ENCODE measurements at places on chromosomes 16 and 17.

GRCh38 chr16:77536809-77537208 lies 102.0 kb upstream of the ADAMTS18 start:
- DNase-seq: no peak

GRCh38 chr16:15816228-15816627 lies 40.6 kb downstream of the MYH11 start:
- DNase-seq: no peak

GRCh38 chr17:70121126-70121525 lies 46.1 kb downstream of the KCNJ16 start:
- no peak for DNase-seq

DNA sequence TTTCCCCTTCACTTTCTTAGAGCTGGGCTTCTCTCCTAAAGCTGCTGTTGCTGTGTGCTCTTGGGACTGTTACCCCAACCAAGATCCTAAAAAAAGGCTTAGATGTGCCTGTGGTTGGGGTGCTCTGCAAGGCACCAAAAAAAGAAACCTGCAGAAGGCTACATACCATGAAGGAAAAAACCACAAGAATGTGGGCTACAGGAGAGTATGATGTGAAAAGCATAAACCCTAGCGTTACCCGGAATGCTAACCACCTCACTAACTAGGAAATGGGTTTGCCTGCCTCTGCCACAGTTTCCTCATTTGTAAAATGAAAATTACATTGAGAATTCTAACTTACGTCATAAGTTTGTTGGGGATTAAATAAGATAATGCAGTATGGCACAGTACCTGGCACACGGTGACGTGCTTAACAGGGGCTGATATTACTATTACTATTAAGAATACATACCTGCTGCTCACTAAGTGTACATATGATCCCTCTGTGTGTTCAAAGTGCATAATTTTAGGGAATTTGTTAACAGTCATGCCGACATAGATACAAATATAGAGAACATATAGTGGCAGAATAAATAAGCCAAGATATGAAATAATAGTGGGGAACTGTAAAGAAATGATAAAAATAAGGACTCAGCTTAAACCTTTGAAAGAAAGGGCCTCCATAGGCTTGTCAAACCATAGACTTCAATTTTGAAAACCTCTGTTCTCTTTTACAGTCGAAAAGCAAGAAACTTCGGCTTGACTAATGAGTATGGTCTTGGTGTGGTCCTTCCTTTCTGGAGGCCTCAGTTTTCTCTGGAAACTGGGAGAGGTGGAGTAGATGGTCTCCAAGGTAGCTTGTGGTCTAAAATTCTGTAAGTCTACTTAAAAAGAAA lies 177.8 kb upstream of the TBX2 start:
- peak; percentile 33 for DNase-seq

GRCh38 chr16:1152651-1153259 lies at the start of gene CACNA1H:
CACNA1H (plus strand) TSS chr16:1153106; CDS start chr16:1153738, 632 bp downstream.
- no peak for DNase-seq

- peak; percentile 43 for DNase-seq
Observed at GRCh38 chr17:50708050-50709000, 611 bp upstream of the ANKRD40 start.

- DNase-seq: no peak
Observed at GRCh38 chr16:69932228-69932627, 18.9 kb upstream of the CLEC18A start.

- DNase-seq: no peak
Observed at GRCh38 chr17:4895121-4895520, 4.2 kb upstream of the C17orf107 start.

DNA sequence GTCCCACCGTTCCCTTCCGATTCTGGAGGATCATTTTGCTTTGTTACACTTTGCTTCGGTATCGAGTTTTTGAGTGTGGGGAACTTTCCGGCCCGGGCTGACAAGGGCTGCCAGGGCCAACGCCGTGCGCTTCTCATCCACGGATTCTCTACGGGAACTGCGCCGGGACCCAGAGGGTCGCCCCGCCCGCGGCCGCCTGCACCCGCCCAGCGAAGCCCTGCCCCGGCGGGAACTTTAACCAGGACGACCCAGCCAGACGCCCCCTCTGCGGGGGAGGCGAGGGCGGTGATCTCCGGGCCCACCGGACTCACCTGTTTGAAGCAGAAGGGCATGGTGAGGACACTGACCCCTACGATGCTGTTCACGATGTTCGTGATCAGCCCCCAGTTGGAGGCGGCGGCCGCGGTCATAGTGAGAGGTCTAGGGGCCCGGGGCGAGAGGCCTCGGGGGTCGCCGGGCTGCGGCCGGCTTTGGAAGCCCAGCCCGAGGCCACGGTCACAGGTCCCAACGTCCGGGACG lies 536 bp downstream of the SLC38A10 start:
- peak; percentile 36 for DNase-seq

DNA sequence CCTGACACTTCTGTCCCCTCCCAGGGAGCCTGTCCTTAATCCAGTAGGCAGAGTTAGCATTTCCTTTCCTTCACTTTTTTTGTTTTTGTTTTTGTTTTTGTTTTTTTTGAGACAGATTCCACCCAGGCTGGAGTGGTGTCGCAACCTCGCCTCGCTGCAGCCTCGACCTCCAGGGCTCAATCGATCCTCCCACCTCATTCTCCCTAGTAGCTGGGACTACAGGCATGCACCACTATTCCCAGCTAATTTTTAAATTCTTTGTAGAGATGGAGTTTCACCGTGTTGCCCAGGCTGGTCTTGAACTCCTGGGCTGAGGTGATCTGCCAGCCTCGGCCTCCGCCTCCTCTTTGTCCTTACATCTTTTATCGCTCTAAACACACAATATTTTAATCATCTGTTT lies 4.0 kb downstream of the NHERF1 start:
- DNase-seq: no peak

GRCh38 chr16:25270577-25270976 lies 12.9 kb upstream of the ZKSCAN2 start:
- no peak for DNase-seq

DNA sequence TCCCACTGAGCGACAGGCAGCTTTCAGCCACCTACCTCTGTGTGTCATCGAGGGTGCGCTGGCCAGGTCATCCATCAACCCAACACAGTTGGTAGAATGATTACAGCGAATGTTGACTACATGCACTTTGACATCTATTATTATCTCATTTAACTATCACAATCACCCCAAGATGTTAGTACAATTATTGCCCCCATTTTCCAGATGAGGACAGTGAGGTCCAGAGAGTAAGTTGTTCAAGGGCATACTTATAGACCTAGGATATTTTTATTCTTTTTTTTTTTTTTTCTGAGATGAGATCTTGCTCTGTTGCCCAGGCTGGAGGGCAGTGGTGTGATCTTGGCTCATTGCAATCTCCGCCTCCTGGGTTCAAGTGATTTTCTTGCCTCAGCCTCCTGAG lies 8.3 kb upstream of the ITGAM start:
- DNase-seq: no peak

DNA sequence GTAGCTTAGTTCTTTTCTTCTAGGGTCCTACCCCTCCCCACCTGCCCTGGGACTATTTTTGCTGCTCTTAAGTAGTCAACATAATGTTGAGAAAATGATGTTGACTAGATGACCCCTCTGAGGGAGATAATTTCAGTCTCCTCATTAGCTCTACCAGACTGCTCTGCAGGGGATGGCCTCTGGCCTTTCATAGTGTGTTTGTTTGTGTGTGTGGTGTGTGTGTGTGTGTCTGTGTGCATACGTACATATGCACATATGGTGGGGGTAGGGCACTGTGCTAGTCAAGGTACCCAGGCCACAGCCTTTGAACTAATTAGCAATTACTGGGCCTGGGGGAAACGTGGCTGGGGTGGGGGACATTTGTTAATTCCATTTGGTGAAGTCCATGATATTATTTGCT lies 254.0 kb downstream of the SHISA9 start:
- no peak for DNase-seq

DNA sequence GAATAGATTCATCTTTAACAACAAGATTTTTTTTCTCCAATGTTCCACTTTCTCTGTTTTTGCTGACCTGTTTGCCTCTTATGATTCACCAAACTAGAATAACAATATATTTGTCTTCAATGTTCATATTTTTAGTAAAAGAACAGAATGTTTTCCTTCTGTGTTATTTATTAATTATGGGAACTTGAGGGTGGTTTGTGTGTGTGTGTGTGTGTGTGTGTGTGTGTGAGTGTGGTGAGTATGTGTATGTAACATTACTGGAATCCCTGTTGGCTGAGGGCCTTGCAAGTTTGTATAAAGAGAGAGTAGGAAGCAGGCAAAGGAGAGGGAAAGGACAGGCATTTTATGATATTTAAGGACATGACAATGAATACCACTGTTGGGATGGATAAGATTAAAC lies 13.8 kb downstream of the STXBP4 start:
- peak; percentile 36 for DNase-seq

- no peak for DNase-seq
Observed at GRCh38 chr17:82234211-82235055, 5.6 kb downstream of the SLC16A3 start.

GRCh38 chr17:3892095-3892998 lies 506 bp downstream of the CAMKK1 start:
- peak; percentile 89 for DNase-seq

GRCh38 chr16:71442051-71442440 lies at the start of gene TLE7:
TLE7 (minus strand) TSS chr16:71442054; CDS start chr16:71433324, 8,730 bp downstream.
- DNase-seq: no peak

DNA sequence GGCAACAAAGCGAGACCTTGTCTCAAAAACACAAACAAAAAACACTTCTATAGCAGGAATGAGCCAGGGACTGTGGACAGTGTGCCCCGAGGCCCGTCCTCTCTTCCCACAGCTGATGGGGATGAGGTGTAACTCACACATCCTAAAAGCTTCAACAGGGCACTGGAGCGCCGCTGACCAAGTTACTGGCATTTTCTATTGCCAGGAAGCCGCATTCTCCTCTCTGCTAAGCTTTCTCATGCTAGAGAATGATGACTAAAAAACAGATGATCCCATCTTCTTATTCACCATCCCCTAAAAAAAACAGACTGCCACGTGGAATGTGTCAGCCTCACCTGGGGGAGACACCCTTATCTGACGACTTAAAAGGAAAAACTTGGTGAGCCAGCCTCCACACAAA lies 16.3 kb downstream of the CARHSP1 start:
- DNase-seq: no peak

DNA sequence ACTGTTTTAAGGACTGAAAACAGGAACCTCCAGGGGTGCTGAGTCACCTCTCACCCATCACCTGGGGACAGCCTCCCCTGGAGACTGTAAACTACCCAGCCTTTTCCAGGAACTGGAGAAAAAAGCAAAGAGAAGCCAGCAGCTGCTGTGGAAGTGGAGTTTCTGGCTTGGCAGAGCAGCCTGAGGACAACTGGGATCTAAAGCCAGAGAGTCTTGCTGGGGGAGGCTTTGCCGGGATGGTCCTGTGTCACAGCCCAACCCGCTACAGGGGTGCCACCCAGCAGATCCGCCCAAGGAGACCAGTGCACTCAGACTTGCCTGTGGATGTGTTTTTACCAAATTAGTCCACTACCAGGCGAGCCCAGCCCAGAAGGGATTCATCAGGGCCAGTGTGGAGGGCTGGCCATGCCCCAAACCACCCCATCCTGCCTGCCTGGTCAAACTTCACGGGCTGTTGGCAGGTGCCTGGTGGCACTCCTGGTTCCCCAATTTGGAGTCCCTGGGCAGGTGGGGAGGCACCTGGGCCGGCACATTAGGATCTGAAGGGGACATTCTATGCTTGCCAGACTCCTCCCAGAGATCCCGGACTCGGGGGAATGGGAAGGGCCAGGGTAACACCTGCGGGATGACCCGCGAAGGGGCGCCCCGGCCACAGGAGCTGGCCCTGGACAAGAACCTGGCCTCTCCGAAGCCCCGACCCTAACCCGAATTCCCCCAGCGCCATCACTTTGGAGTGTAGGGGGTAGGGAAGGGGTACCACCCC lies 771 bp downstream of the MSRB1 start:
- DNase-seq: no peak

GRCh38 chr17:74584292-74585060 lies 7.6 kb downstream of the CD300LD start:
- no peak for DNase-seq

DNA sequence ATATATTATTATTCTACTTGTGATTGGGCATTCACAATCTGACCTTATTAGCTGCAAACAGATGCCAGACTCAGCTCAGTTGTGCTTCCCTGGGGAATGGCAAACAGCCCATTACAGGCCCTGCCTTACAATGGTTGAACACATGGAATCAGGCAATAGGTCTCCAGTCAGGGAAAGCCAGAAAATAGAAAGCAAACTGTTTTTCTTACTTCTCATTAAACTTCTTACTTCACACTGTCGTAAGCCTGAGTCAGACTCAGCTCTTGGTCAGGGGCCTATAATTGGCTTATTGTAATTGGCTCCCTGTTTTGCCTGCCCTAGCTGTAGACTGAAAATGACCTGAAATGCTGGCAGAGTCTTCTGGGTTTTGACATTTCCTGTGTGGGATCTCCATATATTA lies 77.0 kb upstream of the CA10 start:
- DNase-seq: no peak

DNA sequence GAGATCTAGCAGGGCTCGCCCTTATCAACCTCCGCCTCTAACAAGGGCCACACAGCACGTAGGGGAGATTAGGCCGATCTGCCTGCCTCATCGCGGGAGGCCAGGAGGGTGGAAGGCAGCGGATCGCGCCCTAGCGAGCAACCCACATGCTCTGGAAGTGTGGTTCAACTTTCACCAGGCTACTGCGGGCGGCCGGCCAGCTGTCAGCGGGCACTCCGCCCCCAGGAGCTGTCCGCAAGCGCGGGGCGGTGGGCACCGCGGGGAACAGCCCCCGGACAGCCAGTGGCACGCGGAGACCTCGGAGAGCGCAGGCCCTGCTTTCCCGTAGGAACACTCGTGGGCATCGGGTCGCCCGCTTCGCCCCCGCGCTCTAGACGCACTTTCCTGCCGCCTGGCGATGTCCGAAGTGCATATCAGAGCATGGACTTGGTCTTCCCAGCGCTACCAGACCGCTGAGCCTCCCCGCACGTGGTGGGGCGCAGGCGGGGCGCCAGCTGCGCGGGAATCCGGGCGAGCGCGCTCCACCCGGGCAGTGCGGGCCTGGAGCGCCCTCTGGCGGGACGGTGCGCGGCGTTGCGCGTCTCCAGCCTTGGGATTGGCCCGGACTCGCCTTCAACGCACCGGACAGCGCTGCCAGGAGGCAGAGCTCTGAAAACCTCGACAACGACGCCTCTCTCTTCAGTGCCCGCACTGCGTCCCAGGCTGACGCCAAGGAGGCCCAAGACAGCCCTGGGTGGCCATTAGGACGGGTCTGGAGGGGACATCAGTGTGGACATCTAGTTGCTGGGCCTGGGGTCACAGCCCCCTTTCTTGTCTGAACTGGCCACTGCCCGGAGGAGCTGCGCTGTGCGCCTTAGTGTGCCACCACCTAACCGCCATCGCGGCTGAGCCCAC lies 3.6 kb upstream of the ZNHIT3 start:
- DNase-seq: peak; percentile 77

DNA sequence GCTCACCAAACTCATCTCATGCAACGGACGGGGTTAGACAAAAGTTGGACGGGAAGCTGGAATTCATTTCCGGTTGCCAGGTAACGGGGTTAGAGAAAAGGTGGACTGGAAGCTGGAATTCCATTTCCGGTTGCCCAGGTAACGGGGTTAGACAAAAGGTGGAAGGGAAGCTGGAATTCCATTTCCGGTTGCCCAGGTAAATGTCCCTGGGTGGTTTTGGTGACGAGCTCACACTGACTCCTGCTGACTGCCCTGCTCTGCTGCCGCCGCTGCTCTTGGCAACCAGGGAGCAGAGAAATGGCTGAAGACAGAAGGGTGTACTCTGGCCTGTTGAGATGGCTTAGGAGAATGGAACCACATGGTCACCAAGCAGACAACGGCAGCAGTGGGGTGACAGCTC lies 170.3 kb upstream of the RPH3AL start:
- no peak for DNase-seq

- no peak for DNase-seq
Observed at GRCh38 chr17:55427587-55427882, 5.9 kb upstream of the MMD start.

GRCh38 chr16:85398050-85398451 lies 215.1 kb upstream of the GSE1 start:
- DNase-seq: no peak

All from mesenchymal stem cell (in vitro differentiated cells and primary cell).